ENCODE measurements at places on chromosomes 1 and 21.

DNA sequence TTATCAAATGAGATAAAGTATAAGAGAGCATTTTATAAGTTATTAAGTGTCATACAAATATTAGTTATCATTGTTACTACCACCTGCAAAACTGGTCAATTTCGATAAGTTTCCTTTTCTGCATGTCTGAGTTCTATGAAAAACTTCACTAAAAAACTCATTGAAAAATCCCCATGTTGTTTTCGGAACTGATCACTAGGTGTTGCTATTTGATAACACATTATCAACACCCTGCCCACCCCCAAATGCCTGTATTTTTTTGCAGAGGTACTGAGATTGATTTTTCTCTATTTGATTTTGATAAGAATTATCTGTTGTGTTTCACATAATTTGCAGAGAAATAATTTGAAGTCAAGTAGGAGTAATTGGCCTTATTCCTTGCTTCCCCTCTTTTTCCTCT, 22.1 kb upstream of the DISP1 start:
- DNase-seq: no peak

GRCh38 chr1:232557096-232557495, 72.8 kb downstream of the SIPA1L2 start:
- no peak for DNase-seq

DNA sequence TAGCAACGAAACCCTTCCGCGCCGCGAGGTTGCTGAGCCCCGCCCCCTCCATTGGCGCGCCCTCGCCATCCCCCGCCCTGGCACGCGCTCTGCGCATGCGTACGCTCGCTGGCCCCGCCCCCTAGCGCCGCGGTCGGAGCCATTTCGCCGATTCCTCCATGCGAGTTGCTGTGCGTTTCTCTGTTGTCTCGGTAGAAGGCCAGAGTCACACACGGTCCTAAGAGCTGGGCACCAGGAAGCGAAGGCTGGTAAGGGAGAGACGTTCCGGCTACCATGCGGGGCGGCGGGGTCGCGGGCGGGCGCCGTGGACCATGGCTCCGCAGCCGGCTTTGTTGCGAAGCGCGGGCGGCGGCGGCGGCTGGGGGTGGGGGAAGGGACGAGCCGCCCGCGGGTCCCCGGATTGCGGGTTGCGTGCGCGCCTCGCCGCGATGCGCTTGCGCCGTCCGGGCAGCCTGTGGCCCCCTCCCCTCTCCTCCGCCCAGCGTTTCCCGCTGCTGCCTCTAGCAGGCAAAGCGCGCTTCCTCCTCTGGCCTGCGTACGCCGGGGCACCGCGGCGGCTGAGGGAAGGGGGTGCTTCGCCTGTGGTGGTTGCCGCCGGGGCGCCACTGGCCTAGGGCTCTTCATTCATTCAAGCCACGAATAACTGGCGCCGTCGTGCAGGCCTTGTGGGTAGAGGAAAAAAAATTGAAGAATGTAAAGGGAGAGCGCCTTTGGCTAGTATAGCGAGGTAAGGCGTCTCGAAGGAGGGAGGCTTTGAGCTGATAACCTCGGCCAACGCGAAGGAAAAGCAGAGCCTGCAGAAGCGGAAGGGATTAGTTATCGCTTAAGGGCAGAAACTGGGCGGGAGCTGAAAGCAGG, at the start of gene DHX9:
TSS of gene DHX9 (plus strand) at position 139 of the 858 bp plus-strand sequence. CDS start 3,220 bp downstream, outside the sequence.
- DNase-seq: peak; percentile 92

- DNase-seq: peak; percentile 92
Measured at GRCh38 chr1:205260948-205261732, 33.4 kb downstream of the TMCC2 start.

GRCh38 chr1:163085041-163085903, 16.1 kb downstream of the RGS4 start:
- no peak for DNase-seq

DNA sequence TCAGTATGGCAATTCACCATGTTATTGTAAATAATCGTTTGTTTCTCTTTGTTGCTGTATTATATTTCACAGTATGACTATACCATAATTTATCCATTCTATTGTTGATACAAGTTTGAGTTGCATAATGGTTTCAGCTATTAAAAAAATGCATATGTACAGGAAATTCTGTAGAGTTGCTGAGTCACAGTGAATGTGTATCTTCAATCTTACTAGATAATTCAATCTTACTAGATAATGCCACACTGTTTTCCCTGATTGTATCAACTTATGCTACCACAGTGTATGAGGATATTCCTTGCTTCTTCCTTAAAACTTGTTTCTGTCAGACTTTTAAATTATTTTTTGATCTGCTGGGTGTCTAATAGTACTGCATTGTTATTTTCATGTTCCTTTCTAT, 3.5 kb upstream of the COA6 start:
- DNase-seq: no peak

- DNase-seq: no peak
Measured at GRCh38 chr1:208631092-208631491, 386.9 kb upstream of the PLXNA2 start.

DNA sequence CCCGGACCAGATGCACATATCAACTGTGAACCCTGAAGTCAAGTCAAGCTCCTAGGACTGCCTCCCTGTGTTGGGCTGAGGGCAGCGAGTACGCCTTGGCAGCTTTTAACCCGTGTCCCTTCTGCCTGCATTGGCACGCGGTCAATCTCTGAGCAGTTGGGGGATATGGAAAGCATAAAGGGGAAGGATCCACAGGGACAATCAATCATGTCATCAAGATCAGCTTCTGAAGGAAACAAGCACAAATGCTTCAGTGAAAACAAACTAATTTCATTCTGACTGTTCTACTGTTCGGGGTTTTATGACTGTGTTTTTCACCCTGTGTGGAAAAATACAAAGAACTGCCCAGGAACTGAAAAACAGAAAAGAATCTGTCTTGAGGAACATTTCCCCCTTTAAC, 106.2 kb downstream of the RUNX1 start:
- no peak for DNase-seq

DNA sequence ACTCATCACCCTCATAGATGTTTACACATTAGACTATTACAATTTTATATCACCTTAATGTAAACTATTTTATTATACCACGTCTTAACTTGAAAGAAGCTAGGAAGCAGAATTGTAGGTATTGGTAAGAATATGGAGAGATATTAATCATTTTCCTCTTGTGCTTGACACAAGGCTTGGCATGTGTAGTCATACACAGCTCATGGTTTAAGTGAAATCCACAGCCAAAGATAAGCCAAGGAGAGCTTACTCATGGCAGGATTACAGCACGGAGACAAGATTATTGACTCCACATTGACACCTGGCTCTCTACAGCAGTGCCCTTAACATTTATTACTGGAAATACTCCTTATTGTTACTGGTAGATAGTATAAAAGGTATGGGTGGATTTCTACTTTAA, 68.4 kb upstream of the ADGRL4 start:
- no peak for DNase-seq

DNA sequence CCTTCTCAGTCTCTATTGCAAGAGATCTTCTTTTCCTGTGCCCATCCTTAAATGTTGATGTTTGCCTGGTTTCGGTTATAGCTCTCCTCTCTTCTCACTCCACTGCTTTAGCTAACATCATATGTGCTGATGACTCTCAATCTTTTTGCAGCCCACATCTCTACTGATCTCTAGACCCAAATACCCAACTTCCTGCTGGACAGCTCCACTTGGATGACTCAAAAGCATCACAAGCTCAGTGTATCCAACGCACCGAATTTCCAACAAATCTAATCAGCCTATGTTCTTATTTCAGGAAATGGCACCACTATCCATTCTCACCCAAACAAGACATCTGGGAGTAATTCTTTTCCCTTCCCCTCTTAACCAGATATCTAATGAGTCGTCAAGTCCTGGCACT, 79.1 kb upstream of the ARTN start:
- DNase-seq: no peak

GRCh38 chr1:91585982-91586381, 85.3 kb downstream of the CDC7 start:
- DNase-seq: no peak

DNA sequence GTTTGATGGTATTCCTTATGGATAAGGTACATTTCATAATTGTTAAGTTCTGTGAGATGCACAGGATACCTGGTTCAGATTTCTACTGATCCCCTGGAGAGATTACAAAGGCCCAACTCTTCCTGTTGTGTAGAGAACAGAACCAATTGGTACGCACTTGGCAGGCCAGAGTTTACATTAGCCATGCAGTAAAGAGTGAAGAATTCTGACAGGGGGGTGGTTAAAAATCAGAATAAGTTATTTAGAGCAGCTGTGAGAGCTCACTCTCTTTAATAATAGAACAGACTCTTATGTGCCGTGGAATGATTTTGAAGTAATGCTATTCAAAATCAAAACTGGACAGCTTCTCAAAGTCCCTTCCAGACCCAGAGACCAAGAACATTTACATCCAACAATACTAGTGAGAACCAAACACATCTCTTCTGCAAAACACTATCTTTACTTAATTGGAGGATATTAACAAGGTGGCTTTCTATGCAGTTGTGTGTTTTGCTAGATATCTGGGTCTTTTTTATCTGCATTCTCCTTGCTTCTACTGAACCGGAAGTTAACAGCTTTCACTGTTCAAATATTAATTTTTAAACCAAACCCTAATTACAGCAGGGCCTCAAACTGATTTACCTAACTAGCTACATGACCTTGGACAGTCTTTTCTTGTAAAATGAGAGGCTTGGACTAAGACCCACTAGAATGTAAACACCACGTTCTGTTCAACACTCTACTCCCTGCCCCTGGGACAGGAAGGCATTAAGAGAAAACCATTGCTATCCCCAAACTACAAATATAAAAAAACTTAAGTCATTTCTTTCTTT, 4.0 kb downstream of the USP24 start:
- no peak for DNase-seq

GRCh38 chr1:235651170-235651806, 1.7 kb upstream of the GNG4 start:
- DNase-seq: no peak
